ENCODE measurements at places on chromosomes 16 and 17.
A peak's percentile ranks its signal among the peaks of the same experiment; 100 is the strongest.

DNA sequence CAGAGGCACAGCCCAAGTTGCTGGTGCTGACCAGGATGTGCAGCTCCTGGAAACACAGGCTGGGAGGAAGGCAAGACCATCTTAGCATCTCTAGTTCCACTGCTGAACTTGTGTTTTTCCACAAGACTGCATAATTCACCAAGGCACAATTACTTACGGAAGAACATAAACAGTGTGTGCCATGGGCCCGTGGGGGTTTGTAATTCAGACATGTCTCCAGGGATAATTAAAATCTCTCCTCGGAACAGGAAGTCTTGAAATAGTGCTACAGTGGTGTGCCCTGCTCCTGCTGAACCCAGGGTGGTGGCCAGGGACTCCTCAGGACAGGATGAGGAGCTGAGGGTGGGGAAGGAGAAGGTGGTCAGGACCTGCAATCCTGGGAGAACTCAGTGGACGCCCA is 188.2 kb downstream of the CCT6B start:
- DNase-seq, result no peak

GRCh38 chr17:2335726-2336214 is 487 bp downstream of the TSR1 start:
- no peak for DNase-seq

DNA sequence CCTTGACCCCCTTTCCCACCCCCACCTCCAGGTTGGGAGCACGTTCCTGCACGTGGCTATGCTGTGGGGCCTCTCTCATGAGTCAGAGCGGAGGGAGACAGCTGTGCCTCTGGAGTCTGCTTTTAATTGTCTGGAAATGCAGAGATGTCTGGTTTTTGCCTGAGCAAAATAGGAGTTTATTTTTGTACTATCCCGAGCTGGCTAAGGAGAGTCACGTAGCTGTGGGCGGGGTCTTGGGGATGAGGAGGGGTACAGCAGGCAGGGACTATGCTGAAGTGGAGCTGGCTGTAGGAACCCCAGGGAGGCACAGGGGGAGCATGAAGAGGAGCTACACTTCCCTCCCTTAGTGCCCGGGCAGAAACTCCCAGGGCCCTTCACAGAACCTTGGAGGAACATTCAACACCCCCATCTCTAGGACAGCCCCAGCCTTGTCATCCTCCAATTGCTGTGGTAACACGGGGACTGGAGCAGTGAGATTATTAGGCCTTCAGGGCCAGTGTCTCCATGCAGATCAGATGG is 44.7 kb upstream of the LGALS9 start:
- DNase-seq, result no peak

- DNase-seq, result no peak
Measured at GRCh38 chr16:70715055-70715858, 29.4 kb upstream of the MTSS2 start.

GRCh38 chr17:59428916-59429485 is 97.5 kb downstream of the YPEL2 start:
- DNase-seq, result no peak

- DNase-seq, result peak; percentile 54
Measured at GRCh38 chr17:2796164-2797125, at the start of gene RAP1GAP2. Gene RAP1GAP2 (plus strand): TSS chr17:2796438. CDS start chr17:2796528, 90 bp downstream.

- DNase-seq, result no peak
Measured at GRCh38 chr16:52741351-52741750, 194.4 kb upstream of the TOX3 start.

DNA sequence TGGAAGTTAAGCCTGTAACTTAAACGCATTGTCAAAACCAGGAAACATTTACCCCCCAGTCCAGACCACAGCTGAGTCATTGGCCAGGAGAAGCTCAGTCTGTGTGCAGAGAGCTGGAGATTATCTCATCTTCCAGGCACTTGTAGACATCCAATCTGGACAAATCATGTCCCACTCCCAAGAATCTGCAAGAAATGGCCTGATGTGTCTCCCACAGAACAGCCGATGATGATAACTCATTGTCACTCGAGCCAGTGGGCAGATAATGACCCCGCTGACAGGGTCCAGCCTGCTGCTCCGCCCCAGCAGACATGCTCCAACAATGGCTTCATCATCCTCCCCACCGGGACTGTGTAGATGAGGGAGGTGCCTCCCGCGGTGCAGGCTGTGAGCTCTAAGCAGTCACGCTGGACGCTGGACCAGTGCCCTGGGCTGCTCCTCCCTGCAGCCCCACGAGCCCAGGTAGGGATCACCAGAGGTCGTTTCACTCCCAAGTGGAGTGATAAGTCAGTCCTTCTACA is 322.5 kb downstream of the C16orf95 start:
- no peak for DNase-seq

DNA sequence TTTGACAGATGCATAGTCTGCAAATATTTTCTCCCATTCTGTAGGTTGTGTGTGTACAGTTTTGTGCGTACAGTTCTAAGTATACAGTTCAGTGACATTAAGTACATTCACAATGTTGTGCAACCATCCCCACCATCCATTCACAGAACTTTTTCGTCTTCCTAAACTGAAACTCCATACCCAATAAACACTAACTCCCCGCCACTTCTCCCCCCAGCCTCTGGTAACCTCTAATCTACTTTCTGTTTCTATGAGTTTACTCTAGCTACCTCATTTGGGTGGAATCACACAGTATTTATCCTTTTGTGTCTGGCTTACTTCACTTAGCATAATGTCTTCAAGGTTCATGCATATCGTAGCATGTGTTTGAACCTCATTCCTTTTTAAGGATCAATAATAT is 14.3 kb downstream of the PIK3R5 start:
- DNase-seq, result no peak

DNA sequence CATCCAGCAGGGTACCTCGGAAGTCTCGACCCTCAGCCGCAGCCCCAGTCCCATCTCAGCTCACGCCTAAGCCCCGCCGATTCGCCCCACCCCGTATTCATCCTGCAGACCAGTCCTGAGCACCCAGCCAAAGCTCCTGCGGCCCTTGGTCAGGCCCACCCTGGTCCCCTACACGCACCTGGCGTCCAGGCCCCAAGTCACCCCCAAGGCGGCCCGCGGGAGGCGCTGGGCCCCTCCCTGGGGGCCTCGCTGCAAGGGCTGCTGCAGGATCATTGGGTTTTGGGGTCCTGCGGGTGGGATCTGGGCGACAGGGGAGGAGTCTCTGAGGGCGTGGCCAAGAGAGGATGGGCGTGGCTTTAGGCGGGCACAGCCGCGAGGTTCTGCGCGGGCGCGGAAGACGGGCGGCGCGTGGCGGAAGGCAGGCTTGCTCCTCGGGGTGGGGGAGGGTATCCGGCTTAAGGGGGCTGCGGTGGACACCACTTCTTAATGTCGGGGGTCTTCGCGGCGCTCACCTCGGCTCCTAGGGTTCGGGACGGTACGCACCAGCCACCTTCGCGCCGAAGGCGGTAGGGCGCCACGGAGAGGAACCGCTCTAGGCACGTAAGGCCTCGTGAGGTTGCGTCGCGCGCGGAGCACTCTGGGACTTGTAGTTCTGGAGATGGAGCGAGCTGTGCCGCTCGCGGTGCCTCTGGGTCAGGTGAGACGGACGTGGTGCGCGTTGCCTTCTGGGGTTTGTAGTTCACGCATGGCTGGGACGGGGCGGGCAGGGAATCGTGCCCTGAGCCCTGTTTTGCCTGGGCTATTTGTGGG is at the start of the genes HCFC1R1 and THOC6:
Gene HCFC1R1, minus strand, starts transcription at position 274 of the 810 bp plus-strand sequence. Its CDS starts 1 bp downstream, at position 273.
Gene THOC6, plus strand, starts transcription at position 367 of the 810 bp plus-strand sequence. Its CDS starts 292 bp downstream, at position 659.
- DNase-seq, result peak; percentile 97

GRCh38 chr16:10767127-10767526 is 23.5 kb downstream of the NUBP1 start:
- no peak for DNase-seq

DNA sequence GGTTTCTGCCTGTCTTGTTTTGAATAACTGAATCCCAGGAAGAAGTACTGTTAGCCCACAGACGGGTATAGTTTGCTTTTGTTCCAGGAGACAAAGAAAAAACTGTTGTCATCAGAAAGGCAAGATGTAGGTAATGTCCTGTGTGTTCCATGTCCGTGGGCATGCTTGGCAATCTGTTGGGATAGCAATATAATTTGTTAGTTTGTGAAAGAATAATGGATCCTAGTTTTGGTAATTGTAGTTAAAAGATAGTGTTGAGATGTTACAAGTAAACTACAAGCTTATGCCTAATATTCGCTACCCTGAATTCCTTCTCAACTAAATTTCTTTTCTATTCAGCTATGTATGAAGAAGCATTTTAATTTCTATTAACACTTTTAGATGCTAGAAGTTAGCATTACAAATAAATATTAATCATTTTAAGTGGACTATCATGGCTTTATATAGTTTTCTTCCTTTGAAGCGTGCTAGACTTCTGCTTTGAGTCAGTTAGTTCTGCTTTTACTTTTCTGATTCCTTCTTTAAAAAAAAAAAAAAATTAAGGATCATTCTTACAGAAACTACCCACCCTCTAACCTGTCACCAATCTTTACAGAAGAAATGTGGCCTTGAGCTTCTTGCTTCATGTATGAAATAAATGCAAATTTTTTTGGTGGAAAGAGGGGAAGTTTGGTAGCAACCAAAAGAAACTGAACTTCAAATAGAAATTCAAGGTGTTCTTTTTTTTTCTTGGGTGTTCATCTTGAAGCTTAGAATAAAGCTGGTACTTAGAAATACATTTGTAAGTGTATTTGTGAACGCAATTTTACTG is 2.4 kb downstream of the EVI2A start:
- no peak for DNase-seq

- DNase-seq, result peak; percentile 40
Measured at GRCh38 chr17:74842599-74843351, 16.9 kb downstream of the GRIN2C start.

DNA sequence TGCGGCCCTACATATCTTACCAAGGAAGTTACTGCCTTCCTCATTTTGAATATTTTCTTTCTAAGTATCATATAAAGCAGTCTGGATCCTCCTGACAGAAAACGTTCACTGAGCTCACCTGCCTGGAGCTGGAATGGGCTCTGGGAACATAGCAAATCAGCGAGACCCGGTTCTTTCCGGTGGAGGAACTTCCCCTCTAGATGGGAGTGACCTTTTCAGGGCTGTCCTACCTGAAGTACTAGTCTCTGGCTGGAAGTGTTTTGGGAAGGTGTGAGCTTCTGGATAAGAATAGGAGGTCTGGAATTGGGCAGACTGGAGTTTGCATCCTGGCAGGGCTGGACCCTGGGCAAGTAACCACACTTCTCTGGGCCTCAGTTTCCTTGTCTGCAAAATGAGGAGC is 79.3 kb downstream of the SDR42E1 start:
- no peak for DNase-seq

GRCh38 chr16:64455275-64455674 is 666.6 kb downstream of the CDH11 start:
- no peak for DNase-seq

DNA sequence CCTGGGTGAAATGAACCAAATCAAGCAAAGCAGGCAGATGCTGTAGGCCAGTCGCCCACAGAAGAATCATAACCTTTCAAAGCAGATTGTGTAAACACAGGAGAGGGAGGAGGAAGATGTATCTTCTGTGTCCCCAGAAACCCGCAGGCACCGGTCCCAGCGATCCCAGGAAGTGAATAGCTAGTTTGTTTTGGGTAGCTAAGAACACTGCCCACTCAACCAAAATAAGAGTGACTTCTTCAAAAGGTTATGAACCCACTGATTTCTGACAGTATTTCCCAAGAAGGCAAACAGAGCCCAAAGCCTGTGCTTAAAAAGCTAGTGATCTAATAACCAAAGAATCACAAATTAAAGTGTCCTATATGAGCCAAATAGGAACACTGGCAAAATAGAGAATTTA is 67.8 kb downstream of the GRIN2A start:
- DNase-seq, result no peak

- no peak for DNase-seq
Measured at GRCh38 chr17:19405114-19405513, 5.9 kb upstream of the RNF112 start.
